ENCODE measurements at places on chromosomes 2 and 18.
A peak's percentile ranks its signal among the peaks of the same experiment; 100 is the strongest.

DNA sequence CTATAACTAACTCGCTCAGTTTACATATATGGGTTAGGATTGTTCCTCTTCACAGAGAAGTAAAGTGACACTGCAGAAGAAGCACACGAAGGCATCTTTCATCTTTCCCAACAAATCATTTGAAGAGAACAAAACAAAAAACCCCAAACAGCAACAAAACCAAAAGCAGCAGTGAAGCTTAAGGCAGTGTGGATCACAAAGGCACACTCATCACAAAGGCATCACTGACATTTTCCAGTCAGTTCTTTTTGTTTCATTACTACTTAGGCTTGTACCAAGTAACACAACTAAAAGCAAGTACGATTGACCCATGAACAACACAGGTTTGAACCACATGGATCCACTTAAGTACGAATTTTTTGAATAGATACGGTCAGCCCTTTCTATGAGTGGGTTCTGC is 75.7 kb downstream of the RNF152 start:
- no peak for DNase-seq

DNA sequence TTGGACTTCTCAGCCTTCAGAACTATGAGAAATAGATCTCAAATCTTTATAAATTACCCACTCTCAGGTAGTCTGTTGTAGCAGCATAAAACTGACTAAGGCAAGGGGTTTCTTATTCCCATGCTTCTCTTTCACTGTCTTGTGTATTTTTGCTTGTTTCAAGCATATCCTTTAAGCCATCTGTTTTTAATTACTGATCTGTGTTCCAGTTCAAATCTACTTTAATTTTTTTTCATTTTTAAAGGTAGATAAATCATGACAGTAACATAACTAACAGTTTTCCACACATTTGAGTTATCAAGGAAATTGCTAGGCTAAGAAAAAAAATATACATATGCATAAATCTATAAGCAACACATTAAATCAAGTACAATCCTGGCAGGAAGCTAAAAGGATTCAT is 317.9 kb upstream of the TNP1 start:
- no peak for DNase-seq

- DNase-seq: no peak
These were observed 25.2 kb downstream of the FAM228A start for GRCh38 chr2:24199968-24200590.

GRCh38 chr2:160104115-160104514 is 41.7 kb upstream of the PLA2R1 start:
- DNase-seq: no peak

DNA sequence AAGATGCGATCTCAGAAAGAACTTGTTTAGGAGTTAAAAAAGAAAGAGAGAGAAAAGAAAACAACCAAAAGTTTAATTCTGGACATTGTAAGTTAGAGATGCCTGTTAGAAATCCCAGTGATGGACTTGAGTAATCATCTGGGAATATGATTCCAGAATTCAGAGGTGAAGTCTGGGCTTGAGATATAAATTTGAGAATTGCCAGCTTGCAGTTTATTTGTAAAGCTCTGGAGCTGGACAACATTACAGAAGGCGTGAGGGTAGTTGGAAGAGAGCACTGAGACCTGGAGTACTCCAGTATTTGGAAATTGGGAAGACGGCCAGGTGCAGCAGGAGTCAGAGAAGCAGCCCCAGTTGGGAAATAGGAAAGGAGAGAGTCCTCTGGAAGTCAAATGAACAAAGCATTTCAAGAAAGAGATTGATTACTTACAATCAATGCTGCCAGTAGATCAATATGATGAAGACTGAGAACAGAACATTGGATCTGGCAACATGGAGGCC is 128.8 kb upstream of the ARHGAP28 start:
- no peak for DNase-seq

GRCh38 chr2:24410976-24411375 is 50.6 kb upstream of the ITSN2 start:
- no peak for DNase-seq

- no peak for DNase-seq
These were observed 90.4 kb downstream of the TMEM247 start for GRCh38 chr2:46569766-46570165.

DNA sequence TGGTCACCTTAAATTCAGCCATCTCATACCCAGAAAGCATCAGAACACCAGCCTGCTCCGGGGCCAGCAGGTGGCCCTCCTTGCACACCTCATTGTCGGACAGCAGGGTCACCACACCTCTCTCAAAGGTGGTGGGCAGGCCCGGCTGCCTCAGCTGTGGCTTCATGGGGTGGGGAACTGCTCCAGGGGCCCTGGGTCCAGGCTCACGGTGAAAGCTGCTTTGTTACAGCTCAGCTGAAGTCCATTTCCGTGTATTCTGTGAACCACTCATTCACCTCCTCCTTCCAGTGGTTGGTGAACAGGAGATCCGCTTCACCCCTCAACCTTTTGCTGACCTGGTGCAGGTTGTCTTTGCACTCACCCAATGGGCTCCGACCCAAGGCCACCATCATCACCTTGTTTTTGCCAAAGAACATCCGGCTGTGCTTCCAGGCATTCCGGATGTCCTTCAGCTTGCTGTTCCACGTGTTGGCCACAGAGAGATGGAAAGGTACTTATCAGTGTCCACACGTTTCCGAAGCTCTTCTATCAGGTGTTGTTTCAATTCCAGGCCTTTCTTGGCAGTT is 78.6 kb upstream of the LDLRAD4 start:
- no peak for DNase-seq

DNA sequence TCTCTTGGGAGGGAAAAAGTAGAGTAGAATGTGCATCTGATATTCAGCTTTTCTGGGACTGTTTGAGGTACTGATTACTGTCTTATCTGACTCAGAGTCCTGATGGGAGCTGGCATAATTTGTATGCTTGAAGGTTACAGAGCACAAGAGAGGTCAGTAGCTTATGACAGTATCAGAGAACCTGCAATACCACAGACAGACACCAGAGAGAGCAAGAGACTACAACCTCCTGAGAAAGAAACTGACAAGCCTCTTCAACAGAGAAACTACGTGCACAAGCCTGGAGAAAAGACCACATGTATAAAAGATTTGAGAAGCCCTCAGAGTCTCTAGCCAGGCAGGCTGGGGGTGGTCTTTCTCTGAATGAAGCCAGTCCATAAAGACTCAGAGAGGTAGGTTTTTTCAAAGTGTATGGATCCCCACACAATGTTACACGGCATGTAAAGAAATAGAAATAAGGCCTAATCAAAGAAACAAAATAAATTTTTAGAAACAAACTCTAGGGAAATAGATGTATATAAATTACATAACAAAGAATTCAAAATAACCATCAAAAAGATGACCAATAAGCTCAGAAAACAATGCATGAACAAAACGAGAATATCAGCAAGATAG is 568.3 kb downstream of the LRRTM4 start:
- DNase-seq: no peak

DNA sequence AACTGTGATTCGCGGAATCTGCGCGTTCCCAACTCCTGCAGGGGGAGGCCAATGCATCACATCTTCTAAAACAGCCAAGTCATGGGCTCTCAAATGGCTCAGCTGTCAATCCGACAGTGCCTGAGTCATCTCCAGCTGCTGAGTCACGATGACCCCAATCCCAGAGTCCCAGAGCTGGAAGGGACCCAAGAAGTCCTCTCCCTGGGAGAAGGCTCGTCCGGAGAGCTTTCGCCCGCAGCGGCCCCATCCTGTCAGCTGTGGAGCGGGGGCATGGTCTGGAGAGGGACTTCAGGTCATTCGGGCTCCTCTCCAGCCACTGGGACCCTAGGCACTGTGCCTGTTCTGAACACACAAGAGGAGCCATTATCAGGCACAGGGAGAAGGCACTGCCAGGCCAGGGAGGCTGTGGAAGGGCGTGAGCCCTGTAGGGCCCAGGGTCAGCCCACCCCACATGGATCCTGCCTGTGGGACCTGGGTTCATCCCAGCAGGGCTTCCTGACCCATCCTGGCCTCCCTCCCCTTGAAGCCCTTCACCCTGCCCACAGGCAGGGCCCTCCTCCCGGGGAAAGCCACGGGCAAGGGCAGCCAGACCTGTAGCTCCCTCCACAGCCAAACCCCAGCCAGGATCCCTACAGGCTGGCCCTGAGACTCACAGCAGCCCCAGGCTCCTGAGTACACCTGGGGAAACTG is 47.6 kb upstream of the GPC1 start:
- DNase-seq: no peak

DNA sequence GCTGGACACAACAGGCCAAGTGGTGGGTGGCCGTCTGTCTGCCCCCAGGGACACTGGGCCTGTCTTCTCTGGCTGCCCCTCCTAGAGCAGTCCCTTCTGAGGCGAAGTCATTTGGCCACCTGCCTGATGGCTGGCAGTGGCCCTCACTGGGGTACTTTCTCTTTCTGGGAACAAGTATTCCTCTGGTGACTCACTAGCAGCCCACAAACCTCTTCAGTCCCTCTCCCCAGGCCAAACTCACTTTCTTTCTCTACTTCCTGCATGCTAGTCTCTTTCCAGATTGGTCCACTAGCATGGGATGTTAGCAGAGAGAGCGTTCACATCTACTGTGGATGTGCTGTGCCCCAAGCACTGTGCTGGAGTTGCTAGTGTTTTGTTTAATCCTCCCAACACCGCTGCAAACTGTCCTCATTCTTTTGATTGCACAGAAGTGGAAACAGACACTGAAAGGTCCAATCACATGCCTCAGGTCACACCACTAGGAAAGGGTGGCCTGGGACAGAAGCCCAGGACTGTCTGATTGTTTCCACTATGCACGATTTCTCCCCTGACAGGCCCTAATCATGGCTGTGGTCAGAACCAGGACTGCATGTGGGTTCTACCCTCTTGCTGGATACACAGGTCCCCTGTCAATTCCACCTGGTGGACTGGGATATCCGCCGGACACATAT is 5.2 kb downstream of the DYSF start:
- no peak for DNase-seq

DNA sequence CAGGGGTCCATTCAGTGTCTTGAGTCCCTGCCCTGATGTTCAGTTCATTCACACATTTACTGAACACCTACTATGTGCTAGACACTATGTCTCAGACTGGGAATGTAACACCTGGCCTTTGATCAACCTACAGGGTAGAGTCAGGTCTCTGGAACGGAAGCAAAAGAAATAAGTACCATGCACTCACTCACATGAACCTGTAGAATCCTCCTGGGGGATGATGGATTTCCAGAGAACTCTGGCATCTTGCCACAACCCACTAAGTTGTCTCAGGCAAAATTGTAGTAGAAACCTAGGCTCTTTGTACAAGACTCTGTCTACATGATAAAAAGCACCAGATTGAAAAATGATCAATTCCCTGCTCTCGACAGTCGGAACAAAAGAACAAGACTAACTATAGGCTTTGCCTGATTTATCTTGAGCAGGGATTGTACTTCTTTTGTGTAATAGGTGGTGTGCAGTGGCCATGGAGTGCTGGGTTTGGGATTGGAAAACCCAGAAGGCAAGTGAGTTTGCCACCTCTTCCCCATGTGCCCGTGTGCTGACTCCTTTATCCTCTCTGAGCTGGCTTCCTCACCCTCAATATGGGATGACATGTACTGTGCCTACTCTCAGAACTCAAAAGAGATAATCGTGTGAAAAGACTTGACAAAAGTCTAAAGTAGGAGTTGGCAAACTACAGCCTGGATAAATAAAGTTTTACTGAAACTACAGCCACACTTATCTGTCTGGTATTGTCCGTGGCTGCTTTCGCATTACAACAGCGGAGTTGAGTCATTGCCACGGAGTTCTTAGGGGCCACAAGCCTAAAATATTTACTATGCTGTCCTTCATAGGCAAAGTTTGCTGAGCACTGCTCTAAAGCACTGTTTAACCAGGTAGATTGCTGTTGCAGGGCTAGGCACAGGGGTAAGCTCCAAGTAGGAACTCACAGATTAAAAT is 4.4 kb downstream of the CAPN14 start:
- DNase-seq: no peak

- peak; percentile 78 for DNase-seq
These were observed 579 bp downstream of the MAT2A start for GRCh38 chr2:85539361-85540132.

- no peak for DNase-seq
These were observed 94.3 kb downstream of the TRABD2A start for GRCh38 chr2:84786601-84787000.

DNA sequence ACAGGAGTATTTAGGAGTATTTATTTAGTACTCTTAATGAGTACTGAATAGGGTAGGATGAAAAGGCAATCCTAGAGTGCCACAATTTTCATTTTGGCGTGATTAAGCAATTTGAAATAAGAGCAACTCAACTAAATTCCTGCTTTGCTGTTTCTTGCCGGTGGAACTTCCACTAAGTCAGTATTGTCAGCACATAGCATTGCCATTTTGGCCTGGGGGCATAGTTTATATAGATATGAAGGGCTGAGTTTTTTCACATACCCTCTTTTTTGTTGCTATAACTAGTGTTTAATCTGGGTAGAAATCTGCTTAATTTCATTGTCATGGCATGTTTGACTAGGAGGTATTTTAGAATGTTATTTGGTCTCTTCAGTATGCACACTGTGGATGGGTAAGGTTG is 1.9 kb downstream of the GTF2A1L start:
- DNase-seq: no peak

DNA sequence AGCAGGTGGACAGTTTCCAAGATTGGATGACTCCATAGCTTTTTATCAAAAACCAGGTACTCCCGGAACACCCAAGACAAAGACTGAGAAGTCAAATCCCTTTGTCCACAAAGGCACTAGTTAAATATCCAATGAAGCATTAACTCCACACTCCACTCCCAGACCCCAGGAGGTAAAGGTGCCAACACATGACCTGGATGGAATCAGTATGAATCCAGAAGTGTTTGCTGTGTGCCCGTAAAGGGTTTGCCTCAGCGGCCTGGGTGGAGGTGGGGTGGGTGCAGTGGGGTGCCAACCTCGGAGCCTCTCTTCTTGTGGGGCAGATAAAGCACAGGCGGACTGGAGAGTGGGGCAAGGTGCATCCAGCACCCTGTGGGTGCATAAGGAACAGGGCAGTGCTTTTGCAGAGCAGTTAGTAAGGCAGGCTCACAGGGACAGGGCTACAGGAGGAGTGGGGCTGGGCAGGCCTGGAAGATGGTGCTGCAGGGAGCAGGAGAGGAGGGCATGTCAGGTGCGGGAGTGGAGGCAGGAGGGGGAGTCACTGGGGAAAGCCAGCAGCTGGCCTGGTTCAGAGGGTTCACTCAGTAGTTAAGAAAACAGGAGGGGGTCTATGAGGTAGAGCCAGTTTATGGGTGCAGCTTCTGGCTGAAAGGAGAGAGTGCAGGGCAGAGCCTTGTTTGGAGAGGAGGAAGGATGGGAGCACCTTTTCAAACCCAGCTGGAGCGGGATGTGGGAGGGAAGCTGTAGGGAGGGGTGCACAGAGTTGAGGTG is 208.4 kb upstream of the SMAD2 start:
- no peak for DNase-seq

- no peak for DNase-seq
These were observed 33.7 kb downstream of the FASTKD2 start for GRCh38 chr2:206799083-206799482.

- DNase-seq: no peak
These were observed 30.8 kb downstream of the OTX1 start for GRCh38 chr2:63081404-63081803.

GRCh38 chr2:129827311-129828090 is 152.0 kb upstream of the RAB6C start:
- no peak for DNase-seq

DNA sequence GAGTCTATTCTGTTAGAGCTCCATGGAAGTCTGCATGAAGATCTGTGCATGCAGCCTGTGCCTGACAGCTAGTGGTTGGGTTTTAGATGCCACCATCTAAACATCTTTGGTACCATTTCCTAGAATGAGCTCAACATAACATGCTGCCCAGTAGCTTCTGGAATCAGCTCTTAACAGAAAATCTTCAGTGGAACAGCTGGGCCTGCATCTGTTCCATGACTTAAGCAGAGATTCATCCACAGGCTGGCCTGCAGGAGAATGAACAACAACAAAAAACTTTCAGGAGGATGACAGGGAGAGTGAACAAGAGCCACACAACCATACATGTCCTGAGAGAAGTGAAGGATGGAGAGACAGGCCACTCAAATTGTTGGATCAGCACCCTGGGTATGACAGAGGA is 316.6 kb downstream of the RDH14 start:
- DNase-seq: no peak

Data from hematopoietic multipotent progenitor cell treated with erythropoietin and hydrocortisone succinate and interleukin-3 and kit ligand, for 17 days (in vitro differentiated cells).